ENCODE measurements at places on chromosomes 16 and 17. TPM values are rescaled to one million over a fixed set of nuclear protein-coding genes. Genes with fewer than 3 reads are reported as not detected.

The EMP2 gene
- 21.2 TPM for polyA plus RNA-seq

The GAS2L2 gene
- 0.08 TPM for polyA plus RNA-seq

The MT1F gene
- polyA plus RNA-seq, result 57.5 TPM

The GPRC5B gene
- polyA plus RNA-seq, result 106 TPM

The PITPNM3 gene
- polyA plus RNA-seq, result 8.0 TPM

- DNase-seq, result no peak
Measured at GRCh38 chr16:85449885-85450245, 163.3 kb upstream of the GSE1 start.

- no peak for DNase-seq
Measured at GRCh38 chr16:26058326-26058725, 366.6 kb downstream of the HS3ST4 start.

- DNase-seq, result no peak
Measured at GRCh38 chr17:82249896-82250581, 21.2 kb downstream of the SLC16A3 start.

DNA sequence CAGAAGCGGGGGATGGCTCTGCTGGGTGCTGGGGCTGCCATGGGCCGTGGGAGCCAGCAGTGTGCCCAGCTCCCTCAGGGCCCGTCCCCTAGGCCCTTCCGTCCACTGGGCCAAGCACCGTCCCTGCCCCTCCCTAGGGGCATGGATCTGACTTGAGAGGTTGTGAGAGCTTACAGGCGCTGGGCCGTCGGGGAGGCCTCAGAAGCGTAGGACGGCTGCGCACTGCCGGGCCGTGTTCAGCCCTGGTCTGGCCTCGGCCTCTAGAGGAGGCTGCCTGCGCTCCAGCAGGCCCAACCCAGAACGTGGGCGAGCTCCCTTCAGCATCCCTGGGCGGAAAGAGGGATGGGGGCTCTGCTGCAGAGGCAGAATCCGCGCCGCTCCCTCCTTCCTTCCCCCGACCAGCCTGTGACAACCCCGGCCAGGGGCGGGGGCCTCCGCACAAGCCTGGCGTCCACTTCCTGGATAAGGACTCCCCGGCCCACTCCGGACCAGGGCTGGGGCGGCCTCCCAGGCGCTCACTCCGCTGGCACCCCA lies 685 bp upstream of the MPG start:
- DNase-seq, result no peak

DNA sequence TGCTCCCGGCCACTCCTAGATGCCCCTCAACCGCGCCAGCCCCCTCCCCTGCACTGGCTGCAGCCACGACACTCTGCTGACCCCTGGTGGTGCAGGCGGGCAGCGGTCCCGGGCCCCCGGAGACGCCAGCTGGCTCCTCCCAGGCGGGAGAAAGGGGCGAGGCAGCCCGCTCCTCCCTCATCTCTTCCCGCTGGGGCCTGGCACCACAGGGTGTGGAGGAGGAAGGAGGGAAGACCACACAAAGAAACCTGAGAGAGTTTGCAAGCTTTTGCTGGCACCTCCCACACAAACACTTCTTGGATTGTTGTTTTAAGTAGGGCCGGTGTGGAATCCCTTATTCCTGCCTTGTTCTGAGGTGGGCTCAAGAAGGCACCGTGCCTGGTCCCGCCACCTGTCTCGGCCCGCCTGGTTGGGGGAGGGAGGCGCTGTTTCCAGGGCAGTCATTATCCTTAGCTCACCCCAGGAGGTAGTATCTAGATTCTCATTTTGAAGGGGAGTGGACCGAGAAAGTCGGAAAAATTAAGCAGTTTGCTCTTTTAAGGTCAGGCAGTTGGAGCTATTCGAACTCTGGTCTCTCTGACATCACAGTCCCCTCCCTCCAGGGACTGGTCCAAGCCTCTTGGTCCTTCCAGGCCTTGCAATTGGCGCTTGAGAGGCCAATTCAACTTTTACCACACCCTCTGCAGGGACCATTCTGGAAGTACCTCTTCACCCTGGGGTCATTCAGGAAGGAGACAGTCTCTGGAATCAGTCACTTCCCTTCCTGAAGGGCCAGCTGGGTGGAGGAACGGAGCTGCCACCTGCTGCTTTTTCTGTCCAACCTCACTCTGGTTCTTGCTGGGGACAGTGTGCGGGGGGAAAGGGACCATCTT lies 959 bp upstream of the ANKRD13B start:
- DNase-seq, result peak; percentile 93

GRCh38 chr17:46001390-46002310 lies 2.6 kb downstream of the STH start:
- no peak for DNase-seq

DNA sequence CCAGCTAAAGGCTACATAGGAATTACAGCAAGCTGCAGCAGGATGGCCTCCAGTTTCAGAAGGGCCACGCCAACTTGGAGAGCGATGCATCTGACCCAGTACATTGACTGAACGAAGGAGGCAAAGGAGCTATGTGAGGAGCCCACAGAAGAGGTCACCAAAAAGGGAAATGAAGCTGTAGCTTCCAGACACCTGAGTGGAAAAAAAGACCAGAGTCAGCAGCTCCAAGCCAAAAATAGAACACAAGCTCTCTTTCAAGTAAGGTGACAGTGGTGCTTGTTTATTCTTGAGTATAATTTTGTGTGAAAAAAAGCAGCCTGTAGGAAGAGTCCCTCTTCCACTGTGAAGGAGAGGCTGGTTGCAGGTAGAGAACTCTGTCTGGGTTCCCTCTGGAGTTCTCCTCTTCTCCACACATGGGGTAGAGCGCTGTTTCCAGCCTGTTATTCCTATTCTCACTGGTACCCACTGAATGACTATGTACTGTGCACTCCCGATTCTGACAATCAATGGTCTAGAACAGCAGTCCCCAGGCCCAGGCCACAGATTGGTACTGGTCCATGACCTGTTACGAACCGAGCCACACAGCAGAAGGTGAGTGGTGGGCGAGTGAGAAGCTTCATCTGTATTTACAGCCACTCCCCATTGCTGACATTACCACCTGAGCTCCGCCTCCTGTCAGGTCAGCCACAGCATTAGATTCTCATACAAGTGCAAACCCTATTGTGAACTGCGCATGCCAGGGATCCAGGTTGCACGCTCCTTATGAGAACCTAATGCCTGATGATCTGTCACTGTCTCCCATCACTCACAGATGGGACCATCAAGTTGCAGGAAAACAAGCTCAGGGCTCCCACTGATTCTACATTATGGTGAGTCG lies 15.1 kb downstream of the CCL4 start:
- no peak for DNase-seq

- DNase-seq, result no peak
Measured at GRCh38 chr16:29645694-29646187, 17.3 kb upstream of the SPN start.

- DNase-seq, result no peak
Measured at GRCh38 chr16:28879261-28879840, 1.1 kb downstream of the ATP2A1 start.

GRCh38 chr17:76354747-76355310 lies 1.1 kb upstream of the PRPSAP1 start:
- DNase-seq, result no peak

DNA sequence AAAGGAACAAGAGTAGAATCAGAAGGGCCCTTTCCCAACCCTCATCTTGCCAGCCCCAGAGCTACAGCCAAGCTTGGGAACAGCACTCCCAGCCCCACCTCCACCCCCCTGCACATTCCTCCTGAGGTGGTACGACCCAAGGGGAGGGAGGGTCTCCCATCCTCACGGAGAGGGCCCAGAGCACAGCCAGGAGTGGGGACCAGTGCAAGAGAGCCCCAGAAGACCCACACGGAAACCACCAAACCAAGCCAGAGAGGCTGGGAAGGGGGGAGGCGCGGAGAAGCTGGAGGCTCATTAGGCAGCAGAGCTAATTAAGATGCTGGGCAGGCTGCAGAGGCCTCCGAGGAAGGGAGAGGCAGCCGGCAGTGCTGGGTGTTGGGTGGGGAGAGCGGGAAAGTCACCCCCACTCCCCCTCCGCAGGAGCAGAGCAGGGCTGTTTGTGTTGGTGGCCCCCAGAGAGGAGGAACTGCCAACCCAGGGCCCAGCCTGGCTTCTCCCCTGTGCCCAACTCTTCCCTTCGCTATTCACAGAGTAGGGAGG lies 2.4 kb downstream of the CACNB1 start:
- DNase-seq, result no peak

DNA sequence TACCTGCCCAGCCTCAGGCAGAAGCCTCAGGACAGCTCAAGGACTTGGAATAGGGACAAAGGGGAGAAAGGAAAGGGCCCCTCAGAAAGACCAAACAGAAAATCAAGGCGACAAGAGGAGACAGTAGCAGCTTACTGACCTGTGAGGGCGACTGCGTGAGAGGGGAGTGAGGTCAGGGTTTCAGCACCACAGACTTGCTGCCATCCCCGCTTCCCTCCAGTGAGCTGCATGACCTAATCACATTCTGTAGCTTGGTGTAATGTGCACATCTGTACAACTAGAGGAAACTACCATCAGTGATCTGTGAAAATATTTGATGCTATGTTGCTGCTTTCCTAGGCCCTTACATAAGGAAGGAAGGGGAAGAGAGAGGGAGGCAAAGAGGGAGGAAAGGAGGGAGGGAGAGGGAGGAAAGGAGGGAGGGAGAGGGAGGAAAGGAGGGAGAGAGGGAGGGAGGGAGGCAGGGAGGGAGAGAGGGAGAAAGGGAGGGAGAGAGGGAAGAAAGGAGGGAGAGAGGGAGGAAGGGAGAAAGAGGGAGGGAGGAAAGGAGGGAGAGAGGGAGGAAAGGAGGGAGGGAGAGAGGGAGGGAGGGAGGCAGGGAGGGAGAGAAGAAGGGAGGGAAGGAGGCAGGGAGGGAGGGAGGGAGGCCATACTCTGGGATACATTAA lies 404.9 kb upstream of the CDH5 start:
- DNase-seq, result peak; percentile 26

- DNase-seq, result no peak
Measured at GRCh38 chr17:20200016-20200795, 191.0 kb downstream of the SPECC1 start.

Data from left kidney (tissue), 8 donors.